ENCODE measurements at places on chromosomes 1 and 21.

DNA sequence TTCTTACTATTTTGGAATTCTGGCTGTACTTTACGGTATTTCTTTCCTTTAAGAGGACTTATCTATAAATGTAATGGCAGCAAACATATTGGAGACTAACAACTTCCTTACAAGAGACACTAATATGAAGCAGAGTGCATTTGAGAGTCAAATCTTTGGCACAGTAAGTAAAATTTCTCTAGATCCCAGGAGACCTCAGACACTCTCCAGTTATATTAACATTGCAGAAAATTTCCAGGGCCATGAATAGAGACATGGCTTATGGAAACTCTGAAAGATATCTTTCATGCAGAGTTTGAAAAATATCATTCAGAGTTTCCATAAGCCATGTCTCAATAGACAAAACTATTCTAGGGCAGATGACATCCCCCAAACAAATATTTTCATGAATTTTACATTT, 51.2 kb downstream of the IL23R start:
- DNase-seq: no peak

DNA sequence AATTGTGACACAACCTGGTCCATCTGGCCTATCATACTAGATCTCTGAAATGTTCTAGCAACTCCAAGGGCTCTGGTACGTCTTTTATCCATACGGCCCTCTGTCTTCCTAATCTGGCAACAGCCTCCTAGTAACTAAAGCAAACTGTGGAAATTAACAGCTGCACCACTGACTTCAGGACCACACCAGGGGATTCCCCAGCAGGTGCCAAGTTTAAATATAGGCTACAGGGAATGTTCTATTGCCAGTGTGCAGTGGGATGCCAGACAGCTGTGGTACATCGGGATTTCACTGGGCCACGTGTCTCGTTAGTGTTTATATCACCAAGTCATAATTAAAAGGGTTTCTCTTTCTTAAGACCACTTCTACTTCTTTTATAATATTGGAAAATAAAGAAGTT, 94.3 kb downstream of the RGS2 start:
- no peak for DNase-seq

DNA sequence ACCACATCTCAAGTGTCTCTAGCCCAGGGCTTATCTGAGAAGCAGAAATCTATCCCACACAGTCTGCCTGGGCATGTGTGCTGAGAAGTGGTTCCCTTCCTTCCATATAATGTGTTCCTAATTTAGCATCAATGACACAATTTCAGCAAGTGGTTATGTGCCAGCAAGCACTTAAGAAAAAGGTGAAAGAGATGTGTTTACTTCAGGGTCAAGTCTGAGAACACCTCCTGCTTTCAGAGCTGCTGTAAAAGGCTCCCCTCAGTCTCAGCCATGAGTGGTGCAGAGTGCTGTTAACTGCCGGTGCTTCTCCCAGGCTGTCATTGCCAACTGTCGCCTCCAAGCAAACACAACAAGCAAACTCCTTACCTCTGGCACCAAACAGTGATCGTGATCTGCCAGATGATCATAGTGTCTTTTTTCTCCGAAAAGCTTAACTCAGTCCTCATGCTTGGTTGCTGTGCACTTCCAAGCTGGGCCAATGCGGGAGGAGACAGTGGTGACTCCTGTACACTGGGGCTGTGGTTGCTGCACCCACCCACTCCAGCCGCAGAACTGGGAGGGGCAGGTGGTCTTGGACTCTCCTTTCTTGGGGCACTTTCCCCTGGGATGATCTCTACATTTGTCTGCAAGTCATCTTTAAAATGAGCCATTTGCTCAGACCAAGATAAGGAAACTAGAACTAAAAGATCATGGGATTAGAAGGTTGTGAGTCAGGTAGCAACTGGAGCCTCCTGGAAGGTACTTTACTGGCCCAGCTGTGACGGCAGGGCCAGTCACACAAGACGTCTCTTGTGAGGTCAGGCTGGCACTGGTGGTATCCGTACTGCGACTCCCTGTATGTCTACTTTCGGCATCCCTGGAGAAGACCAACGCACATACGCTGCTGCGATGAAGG, 32.4 kb downstream of the ATP1A1 start:
- DNase-seq: no peak

DNA sequence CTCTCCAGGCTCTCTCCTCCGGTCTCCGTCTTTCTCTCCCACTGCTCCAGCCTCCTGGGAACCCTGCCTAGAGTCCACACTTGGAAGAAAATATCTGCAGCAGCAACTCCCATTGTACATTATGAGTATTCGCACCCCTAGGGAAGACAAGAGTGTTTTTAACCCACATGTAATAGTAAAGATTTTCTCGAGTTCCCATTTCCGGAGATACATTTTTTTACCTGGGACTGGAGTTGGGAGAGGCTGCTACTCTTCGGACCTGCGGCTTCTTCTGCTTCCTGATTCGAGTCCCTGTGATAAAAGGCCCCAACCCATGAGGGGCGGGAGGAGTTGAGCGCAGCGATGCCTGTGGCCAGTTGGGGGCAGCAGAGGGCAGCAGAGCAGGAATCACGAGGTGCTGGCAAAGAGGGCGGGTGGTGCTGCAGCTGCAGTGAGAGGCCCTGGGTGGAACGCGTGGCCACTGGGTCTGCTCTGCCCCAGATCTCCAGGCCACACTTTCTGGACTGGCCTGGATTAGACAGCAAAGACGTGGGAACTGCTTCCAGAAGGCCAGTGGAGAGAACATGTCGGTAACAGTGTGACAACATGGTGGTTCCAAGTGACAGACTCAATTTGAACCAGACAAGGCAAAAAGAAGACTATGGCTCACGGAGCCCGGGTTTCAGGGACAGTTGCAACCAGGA, 221.0 kb upstream of the CSF3R start:
- peak; percentile 10 for DNase-seq

DNA sequence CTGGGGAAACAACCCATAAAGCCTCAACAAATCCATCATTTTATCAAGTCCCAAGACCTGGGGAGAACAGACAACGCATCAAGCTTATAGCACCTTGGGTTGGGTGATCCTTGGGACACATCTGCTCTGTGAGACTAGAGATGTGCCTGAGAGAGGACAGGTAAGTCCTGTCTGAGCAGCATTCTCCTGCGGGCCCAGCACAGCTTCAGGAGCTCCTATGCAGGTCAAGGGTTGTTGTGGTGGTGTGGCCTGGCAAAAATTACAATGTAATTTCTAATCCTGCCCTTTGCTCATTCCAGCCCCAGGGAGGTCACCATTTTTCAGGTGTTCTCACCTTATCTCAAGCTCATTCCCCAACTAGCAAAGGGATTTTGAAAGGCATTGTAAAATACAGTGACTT, 608.1 kb upstream of the CAMK1G start:
- DNase-seq: no peak

DNA sequence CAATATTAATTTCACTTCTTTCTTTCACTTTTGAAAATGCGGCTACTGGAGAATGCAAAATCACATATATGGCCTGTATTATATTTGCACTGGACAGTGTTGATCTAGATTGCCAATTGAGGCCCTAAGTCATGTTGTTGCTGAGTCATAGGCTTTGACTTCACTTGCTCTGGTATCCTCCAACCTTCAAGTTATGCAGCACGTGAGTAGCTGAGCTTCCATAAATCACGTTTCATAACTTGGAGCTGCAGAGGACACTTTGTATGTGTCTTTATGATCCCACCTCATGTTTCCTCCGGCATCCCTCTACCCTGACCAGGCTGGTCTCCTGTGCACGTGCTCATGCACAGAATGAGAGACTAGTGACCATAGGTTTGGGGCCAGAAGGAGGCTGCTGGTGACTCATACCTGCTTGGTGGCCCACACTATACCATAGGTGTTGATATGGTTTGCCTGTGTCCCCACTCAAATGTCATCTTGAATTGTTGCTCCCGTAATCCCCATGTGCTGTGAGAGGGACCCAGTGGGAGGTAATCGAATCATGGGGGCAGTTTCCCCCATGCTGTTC, 103.0 kb upstream of the TSPAN2 start:
- DNase-seq: no peak

GRCh38 chr1:192489047-192489446, 86.5 kb upstream of the RGS1 start:
- DNase-seq: no peak

Data from GOT3 (cell line).